ENCODE measurements at places on chromosomes 3 and 15.

DNA sequence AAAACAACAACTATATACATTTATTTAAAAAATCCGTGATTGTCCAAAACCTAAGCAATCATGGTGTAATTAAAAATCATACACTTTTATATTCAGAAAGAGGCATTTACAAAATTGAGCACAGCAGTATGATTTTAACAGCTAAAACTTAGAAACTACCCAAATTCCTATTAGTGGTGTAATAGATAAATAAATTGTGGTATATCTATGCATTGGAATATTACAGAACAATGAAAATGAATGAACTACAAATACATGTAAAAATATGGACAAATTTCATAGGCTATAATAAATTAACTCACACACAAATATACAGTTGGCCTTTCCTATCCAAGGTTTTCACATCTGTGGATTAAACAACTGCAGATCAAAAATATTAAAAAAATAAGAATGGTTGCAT is 700.5 kb upstream of the ARPP21 start:
- no peak for DNase-seq

DNA sequence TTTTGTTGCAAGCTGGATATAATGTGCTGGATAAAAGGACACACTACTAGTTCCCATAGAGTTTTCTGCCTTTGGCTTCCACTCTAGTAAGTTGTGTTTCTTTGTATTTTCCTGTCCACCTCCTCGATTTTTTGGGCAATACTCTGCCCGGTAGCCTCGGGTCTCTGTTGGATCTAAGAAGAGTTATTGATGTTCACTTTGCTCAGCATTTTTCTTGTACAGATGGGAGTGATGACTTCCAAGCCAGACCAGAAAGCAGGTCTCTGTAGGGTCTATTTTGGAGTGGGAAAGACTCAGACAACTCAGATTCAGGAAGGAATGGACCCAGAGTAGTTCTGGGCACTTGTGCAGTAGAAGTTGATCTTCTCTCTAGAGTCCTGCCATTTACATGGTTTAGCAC is 36.0 kb upstream of the PRTG start:
- no peak for DNase-seq

- no peak for DNase-seq
These were observed 98.3 kb downstream of the SLC9A9 start for GRCh38 chr3:143749926-143750325.

DNA sequence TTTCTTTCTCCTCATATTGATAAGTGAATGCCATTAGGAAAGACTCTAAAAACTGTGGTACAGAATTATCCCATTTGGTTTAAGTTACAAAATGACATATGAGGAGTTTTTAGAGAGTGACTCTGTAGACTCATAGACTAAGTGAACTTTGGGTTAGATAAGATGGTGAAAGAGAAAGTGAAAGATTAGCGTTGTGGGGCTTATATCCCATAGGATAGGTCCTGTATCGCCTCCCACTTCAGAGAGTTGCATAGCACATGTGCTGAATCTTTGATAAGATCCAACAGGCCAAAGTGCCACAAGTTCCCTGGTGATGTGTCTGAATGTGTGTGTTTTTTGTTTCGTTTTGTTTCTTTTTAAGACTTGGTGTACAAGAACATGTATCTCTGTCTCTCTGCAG is 666.9 kb downstream of the MECOM start:
- DNase-seq: no peak

DNA sequence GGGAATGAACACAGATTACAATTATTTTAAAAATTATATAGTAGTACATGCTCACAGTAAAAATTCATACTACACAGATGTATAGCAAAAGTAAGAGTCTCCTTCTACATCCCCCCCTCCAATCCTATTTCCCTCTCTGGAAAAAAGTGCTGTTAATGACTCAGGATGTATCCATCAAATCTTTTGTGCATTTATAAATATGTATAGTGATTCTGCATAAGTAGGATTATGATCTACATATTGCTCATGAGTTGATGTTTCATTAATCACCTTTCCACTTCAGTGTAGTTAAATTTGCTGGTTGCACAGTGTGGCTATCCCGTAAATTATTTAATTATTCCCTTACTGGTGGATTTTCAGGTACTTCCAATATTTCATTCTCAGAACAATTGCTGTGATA is 25.3 kb downstream of the ARL14 start:
- DNase-seq: no peak

Data from stimulated activated CD8-positive, alpha-beta memory T cell treated with anti-CD3 and anti-CD28 coated beads, Interleukin-15, amount 100 ng/mL, for 4 hours (primary cell).